Dermis microvascular lymphatic vessel endothelial cell (primary cell): ENCODE measurements at places on chromosomes 5 and 9. TPM values are rescaled to one million over a fixed set of nuclear protein-coding genes. Genes with fewer than 3 reads are reported as not detected.

GRCh38 chr9:106283769-106284168 lies 579.2 kb upstream of the ZNF462 start:
- no peak for DNase-seq

- DNase-seq, result no peak
These were observed 81.6 kb upstream of the TNFAIP8 start for GRCh38 chr5:119274030-119274766.

DNA sequence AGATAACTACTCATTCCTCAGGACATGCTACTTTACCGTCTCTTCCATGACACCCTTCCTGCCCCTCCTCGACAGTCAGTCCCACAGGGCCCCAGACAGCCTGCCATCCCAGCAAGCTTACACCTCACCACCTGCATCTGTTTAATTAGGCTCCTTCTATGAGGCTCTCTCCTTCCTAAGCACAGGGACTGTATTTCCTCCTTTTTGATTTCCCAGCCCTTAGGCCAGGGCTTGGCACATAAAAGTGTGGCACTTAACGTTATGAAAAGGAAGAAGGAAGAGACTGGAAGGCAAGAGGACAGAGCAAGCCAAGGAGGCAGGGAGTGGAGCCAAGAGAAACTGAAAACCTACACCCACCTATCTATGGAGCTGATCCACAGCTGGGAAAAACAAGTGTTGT lies 146.8 kb downstream of the SIL1 start:
- DNase-seq, result no peak

MYMK gene
- not detected in 2 replicates for total RNA-seq

BARHL1 gene
- not detected in 2 replicates for total RNA-seq

PCDHGA7 gene
- 0.64 and 1.5 TPM in 2 replicates for total RNA-seq

- DNase-seq, result peak; percentile 2
These were observed 19.6 kb upstream of the RNF20 start for GRCh38 chr9:101514071-101514470.

DNA sequence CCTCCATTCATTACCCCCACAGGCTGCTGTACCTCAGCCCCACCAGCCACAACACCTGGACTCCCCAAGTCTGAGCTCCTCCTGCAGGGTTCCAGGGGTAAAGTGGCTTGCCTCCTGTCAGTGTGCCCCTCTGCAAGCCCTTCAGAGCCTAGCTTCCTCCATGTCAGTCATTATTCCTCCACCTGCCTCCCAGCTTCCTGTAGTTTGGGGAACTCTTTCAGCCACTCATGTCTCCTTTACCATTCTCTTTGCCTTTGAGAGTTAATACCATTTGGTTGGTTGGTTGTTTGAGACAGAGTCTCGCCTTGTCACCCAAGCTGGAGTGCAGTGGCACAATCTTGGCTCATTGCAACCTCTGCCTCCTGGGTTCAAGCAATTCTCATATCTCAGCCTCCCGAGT lies 36.2 kb downstream of the IRF1 start:
- DNase-seq, result no peak

GRCh38 chr5:136924490-136924889 lies 559.1 kb upstream of the TRPC7 start:
- DNase-seq, result no peak

GRCh38 chr9:96140296-96141127 lies 161.5 kb downstream of the HSD17B3 start:
- no peak for DNase-seq

- DNase-seq, result no peak
These were observed 50.7 kb downstream of the ZNF622 start for GRCh38 chr5:16414861-16415260.

DNA sequence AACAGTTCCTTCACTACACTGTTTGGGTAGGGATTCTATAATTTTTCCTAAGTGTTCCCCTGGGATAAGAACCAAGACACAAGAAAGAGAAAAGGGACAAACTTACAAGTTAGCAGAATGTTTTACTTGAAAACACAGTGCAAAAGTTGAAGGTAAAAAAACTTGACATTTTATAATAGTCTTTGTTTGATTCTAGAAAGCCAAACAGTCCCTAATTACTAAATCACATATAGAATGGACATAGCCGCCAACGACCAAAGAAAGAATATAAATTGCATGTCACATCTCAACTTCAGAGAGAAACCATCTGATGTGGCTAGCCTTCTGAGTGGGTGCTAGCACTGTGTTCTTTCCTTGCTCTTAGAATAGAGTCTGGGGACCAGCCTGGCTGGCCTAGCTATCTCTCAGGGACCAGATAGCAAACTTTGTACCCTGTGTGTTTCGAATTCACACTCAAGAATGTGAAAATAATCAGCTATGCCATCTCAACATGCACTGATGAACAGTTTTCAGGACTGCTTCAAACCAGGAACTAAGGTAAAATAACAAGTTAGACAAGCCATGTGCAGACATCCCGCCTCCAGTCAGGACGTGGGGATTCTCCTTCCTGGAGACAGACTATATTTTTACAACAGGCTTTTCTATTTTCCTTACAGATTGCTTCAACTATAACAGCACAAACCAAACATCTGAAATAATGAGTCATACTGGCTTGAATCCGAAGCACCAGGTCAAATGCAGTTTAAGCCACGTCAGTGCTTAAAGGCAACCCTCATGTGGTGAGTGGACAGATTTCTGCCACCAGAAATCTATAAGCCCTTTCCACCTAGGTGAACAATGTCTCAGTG lies 53.7 kb downstream of the LHFPL2 start:
- DNase-seq, result peak; percentile 97

DNA sequence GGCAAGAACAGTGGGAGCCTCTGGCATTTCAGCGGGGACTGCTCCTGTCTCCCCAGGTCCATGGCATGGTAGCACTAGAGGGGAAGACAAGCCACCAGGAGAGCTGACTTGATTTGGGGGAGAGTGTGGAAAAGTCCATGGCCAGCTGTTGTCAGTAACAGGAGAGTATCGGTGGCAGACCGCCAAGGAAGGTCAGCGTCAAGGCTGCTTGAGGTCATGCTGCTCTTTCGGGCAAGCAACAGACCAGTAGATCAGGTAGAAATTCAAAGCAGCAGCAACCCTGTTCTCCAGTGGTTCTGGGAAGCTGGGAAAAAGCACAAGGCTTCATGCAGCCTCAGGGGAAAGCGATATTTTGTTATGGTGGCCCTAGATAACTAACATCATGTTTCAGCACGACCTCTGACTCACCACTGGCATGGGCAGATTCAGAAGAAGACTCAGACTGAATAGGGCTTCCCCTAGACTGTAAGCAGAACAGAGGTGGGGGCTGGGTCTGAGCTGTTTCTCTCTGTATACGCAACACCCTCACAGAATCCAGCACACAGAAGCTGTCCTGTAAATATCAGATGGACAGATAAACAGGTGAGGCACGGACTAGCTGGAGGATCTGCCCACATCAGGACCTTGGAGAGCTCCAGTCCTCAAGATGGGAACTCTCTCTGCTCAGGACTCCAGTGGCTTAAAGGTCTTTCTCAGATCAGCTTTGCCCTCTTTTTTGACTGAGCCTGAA lies 35.2 kb upstream of the PLEKHG4B start:
- no peak for DNase-seq

BTNL9 gene
- total RNA-seq, result under 0.01 and 0.13 TPM in 2 replicates

- peak; percentile 99 for DNase-seq
These were observed 18.1 kb upstream of the SSBP2 start for GRCh38 chr5:81768935-81769452.

DNA sequence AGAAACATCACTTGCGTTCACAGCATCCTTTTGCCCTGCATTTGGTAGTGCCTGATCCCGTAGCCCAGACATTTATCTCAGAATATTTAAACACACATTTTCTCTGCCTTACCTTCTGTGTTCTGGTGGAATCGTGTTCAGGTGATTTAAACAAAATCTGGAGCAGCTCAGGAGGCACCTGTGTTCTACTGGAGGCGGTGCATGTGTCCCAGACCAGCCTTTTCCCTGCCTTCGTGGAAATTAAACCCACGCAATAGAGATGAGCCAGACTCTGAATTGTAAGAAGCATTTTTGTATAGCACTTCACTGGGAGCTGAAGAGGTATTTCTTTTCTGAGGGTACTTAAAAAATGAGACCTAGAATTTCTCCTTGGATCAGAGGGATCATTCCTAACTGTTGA lies 212.5 kb downstream of the MAST4 start:
- DNase-seq, result no peak

DNA sequence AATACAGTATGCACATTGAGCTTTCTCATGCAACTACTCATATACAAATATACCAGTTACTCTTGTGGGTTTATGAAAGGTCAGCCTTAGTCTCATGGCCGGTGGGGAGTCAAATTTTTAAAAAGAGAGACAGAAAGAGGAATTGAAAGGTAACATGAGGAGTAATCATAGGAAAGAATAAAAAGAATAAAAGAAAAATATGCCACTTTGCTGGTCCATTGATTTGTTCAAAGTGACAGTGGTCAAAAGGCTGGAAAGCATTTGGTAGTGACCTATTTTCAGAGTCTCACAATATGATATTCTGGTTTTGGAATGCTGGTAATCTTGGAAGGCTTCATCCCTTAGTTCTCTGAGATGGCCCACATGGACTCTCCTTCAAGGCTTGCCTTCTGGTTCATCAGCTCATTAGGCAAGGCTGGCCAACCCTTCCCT lies 67.0 kb downstream of the ZNF366 start:
- no peak for DNase-seq

GRCh38 chr5:127892467-127893207 lies 189.4 kb downstream of the CCDC192 start:
- DNase-seq, result peak; percentile 86

- DNase-seq, result no peak
These were observed 38.7 kb upstream of the SH3PXD2B start for GRCh38 chr5:172493002-172493401.

PRLR gene
- under 0.01 TPM in 2 replicates for total RNA-seq

GRIN1 gene
- total RNA-seq, result 0.13 TPM in 1 of 2 replicates, not detected in the other

DNA sequence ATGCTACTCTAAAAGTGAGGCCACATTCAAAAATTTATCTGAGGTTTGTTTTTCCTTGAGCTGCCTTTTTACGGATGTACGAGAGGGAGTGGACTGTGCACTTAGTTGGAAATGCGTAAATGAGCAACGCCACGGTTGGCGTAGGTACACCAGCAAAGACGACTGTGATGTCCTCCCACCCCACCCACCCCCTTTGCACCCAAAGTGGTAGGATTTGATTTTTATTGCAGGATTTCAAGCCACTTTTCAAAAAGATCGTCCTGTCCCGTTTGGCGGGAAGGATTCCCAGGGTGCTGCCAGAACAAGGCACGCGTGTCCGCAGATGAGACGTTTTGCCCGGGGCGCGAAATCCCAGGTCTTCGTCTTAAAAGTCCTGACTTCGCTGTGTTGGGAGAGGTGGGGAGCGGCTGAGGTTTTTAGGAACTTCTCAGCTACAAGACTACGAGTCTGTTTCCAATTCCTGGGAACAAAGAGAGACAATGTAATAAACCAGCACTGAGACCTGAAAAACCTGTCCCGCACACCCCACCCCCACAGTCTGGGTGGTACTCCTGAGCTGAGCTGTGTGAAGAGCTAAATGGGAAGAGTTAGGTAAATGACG lies 1.0 kb upstream of the TLE1 start:
- peak; percentile 26 for DNase-seq

DNA sequence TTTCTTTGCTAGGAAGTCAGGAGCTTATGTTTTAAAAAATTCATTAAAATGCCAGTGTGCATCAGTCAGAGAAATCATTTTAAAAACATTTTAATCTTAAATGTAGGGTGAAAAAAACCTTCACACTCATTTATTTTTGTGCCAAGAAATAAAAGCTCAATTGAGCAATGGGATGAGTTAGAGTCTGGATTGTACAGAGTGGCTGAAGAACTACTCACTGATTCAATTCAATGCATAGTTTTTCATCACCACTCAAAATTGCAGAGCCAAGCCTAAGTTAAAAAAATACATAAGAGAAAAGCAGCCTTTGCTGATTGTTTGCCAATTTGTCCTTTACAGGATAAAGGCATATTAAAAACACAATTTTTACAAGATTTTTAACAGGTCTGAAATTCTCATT lies 168.2 kb upstream of the DMRTA1 start:
- no peak for DNase-seq

DNA sequence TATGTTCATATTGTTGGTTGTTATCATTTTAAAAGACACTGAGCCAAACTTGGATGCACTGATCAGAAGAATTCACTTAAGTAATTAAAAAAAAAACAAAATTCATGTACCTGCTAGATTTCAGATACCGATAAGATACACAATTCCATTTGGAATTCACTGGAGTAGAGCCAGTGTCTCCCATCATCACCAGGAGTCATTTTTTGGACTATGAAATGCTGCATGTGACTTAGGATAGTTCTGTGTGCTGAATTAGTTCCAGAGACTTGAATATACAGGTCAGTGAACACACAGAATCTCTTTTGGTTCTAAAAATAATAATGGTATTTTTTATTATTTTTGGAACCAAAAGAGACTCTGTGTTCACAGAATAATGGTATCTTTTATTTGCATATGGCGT lies 482.6 kb upstream of the PIK3R1 start:
- no peak for DNase-seq

PCDHB16 gene
- total RNA-seq, result 0.13 and 0.76 TPM in 2 replicates

- DNase-seq, result no peak
These were observed 25.3 kb downstream of the SLC22A5 start for GRCh38 chr5:132394667-132395259.

CKMT2 gene
- total RNA-seq, result 0.13 and 0.38 TPM in 2 replicates

- no peak for DNase-seq
These were observed 78.9 kb downstream of the GOLPH3 start for GRCh38 chr5:32095261-32095671.

INSYN2B gene
- total RNA-seq, result 1.4 and 2.4 TPM in 2 replicates

DNA sequence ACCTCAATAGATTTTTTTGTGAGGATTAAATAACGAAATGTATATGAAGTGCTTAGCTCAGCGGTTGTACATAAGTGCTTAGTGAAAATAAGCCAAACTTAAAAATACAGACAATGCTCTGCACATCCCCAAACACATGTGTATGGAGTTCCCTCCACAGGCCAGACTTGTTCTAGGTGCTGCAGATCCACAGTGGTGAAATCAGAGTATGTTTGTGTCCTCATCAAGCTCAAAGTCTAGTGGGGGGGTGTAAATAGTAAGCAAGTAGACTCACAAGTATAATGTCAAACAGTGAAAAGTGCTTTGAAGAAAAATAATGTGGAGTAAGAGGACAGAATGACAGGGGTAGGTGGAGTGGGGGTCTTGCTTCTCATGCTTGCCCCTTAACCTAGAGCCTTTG lies 157.4 kb upstream of the SPRY4 start:
- no peak for DNase-seq

GRCh38 chr5:76638479-76638878 lies 15.3 kb upstream of the F2RL2 start:
- DNase-seq, result no peak
